Eye (tissue), 1 donor: ENCODE measurements at places on chromosomes 2 and 18.

GRCh38 chr18:39453882-39454281, 1888.3 kb upstream of the CELF4 start:
- peak; percentile 75 for DNase-seq

- no peak for DNase-seq
These were observed 3.9 kb downstream of the UBXN4 start for GRCh38 chr2:135745545-135745944.

DNA sequence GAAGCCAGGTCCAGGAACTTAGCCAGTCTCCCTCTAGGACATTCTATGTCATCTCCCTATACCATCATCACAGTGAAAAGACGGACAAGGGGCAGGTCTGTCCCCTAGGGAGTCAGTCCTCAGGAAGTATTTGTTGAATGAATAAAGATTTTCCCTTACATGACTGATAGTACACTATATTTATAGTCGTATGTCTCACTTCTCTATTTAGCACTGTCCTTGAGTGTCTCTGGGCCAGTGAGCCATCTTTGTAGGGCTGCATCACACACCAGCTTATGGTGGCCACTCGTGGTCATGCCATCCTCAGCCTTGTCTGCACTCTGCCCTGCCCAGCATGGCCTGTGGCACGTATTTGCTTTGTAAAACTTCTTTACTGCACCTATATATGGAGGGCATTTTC, 25.8 kb downstream of the PTPN18 start:
- DNase-seq = no peak

DNA sequence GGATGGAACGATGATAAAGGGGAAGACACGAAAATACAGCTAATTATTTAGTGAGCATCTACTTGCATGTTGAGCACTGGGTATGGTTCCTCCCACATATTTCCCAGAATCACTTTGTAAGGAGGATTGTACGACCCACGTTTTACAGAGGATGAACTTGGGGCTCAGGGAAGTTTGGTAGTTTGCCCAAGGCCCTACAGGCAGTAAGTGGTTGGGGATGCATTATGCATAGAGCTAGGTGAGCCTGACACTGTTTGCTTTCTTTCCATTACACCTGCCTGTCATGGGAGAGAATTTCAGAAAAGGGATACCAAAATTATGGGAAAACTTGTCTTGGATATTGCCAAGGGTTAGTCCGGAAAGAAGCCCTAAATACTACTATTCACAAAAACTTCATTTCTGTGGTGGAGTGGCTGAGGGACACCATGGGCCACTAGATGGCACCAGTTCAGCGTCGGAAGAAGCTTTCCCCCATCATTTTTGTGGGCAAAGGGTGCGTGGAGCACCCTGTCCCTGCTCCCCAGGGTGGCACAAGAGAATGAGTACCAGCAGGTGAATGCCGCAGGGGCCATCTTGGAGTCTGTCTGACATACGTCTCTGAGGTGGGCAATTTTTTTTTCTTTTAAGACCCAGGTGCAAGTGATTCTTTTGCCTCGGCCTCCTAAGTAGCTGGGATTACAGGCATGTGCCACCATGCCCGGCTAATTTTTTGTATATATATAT, 23.5 kb upstream of the C18orf32 start:
- DNase-seq = peak; percentile 81

- no peak for DNase-seq
These were observed 2.6 kb upstream of the WDFY1 start for GRCh38 chr2:223947711-223948205.
